ENCODE measurements at places on chromosomes 2 and 18.

DNA sequence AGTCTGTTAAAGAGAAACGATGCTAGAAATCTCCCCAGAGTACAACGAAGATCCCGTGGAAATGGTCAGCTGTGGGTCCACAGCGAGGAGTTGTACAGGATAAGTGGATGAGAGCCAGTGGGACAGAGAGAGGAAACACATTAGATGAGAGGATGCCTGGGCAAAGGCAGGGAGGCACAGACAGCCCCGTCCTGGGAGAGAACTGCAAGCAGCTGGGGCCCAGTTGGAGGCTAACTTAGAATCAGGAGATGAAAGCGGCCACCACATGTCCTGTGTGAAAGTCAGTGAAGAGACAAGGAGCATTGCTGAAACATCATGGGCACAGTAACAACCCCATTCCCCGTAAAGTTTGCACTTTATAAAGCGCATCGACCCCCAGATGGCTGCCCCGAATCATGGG lies 157.5 kb downstream of the RAPGEF4 start:
- DNase-seq = no peak

GRCh38 chr18:69963196-69963595 lies 15.5 kb upstream of the CD226 start:
- no peak for DNase-seq

DNA sequence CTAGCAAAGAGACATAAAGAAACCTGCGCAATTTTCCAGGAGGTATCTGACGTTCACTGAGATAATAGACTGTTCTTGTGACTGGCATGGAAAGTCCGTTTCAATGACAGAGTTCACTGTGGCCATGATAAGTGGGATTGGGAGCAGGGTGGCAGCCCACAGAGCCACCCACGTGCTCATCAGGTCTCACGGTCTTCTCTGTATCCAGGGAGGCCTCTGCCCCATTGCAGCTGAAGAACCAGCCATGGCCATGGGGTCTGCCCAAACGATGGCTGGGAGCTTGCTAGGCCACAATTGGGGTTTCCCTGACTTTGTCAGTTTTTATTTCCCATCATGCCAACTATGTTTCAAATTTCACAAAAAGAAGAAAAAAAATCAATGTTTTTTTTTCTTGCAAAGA lies 57.2 kb downstream of the PDCL3 start:
- no peak for DNase-seq

- peak; percentile 35 for DNase-seq
Observed at GRCh38 chr2:68282811-68283418, 30.6 kb upstream of the PPP3R1 start.

- DNase-seq = peak; percentile 73
Observed at GRCh38 chr2:102141970-102142828, at the start of gene IL1R1. IL1R1 (plus strand) TSS chr2:102142746; CDS start chr2:102157725, 14,979 bp downstream.

DNA sequence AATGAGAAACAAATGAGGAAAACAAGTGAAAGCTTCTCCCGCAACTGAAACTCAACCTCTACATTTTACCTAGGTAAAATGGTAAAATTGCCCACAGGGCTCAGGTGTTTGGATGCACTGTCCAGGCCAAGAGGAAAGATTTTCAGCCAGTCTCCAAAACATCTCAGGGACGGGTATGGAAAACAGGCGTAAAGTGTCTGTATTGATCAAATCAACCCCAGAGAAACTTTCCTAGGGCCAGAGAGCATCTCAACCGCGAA lies 361 bp upstream of the HAT1 start:
- no peak for DNase-seq

GRCh38 chr2:197708331-197708730 lies 3.2 kb downstream of the MARS2 start:
- DNase-seq = peak; percentile 16

- no peak for DNase-seq
Observed at GRCh38 chr2:64967601-64968000, 21.6 kb upstream of the SLC1A4 start.

GRCh38 chr2:38613849-38614213 lies 11.1 kb upstream of the HNRNPLL start:
- DNase-seq = no peak

DNA sequence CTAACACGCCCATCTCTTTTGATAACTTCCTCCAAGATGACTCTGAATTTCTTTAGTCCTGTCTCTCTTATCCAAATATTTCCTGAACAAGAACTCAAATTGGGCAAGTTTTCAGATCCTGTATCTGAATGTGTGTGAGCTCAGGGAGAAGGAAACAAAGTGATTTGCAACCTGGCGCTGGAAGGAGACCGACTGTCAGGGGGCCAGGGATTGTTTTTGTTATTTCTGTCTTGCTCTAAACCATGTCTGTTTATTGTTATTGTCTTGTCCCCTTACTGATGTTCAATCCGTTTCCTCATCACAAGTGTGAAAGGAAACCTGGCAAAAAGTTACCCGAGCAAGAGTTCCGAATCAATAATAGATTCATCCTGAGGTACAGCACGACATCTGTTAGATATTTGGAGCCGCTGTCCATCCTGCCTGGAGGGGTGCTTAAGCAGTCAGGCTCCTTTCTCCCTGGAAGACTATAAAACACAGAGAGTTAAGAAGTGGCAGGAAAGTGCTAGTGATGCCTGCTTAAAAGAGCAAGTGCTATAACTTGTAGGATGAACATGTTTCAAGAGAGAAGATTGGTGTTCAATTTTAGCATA lies 132.5 kb upstream of the OSR1 start:
- no peak for DNase-seq

- no peak for DNase-seq
Observed at GRCh38 chr2:17759805-17760204, 5.9 kb downstream of the GEN1 start.

GRCh38 chr2:218323526-218324472 lies 31.5 kb upstream of the TMBIM1 start:
- DNase-seq = peak; percentile 77

- no peak for DNase-seq
Observed at GRCh38 chr18:72811047-72811446, 56.7 kb downstream of the NETO1 start.

DNA sequence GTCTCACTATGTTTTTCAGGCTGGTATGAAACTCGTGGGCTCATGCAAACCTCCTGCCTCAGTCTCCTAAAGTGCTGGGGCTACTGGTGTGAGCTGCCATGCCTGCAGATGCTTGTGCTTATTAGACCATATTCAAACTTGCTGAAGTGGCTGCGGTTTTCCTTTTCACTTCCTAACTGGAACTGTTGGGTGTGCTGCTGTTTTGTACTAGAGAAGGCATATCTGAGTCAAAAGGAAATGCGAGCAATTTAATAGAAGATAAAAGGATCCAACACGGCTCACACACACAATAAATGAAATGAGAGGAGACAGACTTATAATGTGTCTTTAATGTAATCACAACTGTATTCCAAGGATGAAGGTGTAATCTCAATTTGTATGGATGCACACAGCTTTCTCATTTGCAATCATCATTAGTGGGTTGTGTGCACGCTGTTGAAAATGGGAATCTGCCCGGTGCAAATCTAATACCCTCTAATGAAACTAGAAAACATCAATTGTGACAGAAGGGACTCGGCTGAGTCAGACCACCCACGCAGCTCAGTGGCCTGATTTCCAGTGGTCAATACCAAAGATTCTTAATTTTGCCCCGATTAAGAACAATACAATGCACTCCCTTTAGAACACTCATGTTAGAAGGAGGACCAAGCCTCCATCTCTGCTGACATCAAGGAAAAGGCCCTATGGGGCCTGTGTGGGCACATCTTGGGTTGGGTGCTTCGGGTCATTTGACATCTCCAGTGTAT lies 532.7 kb downstream of the TDRD15 start:
- DNase-seq = no peak

GRCh38 chr2:567865-568638 lies 109.2 kb downstream of the TMEM18 start:
- no peak for DNase-seq

DNA sequence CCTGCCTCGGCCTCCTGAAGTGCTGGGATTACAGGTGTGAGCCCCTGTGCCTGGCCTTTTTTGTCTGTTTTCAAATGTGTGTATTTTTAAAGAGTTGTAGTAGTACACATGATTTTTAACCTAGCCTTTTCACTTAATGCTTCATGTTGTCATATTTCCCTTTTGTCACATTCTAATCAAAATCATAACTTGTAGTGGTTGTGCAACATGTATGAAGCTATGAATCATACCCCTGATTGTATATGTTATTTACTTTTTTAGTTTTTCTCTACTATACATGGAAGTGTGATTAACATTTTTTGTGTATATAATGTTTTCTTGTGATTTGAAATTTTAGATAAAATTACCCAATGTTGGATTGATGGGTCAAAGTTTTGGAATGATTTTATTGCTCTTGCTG lies 8.5 kb downstream of the GEN1 start:
- no peak for DNase-seq

DNA sequence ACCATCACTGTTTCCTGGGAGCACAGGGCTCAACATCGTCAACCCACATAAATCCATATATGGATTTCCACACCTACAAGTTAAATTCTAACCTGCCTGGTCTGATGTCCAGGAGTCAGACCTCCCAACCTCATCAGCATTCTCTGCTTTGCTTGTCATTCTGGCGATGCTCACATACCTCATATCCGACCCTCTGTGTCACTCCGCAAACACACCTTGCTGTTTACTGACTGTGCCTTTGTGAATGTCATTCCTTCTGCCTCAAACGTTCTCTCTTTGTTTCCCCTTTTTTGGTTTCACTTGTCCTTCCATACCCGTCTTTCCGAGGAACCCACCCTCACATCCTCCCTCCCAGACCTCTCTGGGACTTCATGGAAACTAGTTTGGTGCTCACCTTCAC lies 187.1 kb downstream of the ACTR3 start:
- DNase-seq = no peak

DNA sequence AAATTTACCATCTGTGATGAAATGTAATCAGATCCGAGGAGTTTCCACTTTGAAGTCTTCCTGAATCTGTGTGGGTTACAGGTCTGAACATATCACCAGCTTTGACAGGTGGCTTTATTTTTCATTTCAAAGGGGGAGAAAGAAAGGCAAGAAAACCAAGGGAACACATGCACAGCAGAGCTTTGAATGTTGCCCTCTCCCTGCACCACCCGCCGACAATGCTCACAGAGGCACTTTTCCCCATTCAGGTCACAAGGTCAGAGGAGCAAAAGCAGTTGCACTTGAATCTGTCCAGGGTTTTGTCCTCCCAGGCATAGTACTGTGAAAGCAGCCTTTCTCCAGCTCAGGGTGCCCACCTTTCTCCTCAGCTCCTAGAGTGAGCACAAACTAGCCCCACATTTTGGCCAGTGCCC lies 130.2 kb downstream of the OSR1 start:
- no peak for DNase-seq

- no peak for DNase-seq
Observed at GRCh38 chr2:231926761-231927565, 767 bp upstream of the NPPC start.

- no peak for DNase-seq
Observed at GRCh38 chr18:54813977-54814565, 14.2 kb upstream of the RAB27B start.

DNA sequence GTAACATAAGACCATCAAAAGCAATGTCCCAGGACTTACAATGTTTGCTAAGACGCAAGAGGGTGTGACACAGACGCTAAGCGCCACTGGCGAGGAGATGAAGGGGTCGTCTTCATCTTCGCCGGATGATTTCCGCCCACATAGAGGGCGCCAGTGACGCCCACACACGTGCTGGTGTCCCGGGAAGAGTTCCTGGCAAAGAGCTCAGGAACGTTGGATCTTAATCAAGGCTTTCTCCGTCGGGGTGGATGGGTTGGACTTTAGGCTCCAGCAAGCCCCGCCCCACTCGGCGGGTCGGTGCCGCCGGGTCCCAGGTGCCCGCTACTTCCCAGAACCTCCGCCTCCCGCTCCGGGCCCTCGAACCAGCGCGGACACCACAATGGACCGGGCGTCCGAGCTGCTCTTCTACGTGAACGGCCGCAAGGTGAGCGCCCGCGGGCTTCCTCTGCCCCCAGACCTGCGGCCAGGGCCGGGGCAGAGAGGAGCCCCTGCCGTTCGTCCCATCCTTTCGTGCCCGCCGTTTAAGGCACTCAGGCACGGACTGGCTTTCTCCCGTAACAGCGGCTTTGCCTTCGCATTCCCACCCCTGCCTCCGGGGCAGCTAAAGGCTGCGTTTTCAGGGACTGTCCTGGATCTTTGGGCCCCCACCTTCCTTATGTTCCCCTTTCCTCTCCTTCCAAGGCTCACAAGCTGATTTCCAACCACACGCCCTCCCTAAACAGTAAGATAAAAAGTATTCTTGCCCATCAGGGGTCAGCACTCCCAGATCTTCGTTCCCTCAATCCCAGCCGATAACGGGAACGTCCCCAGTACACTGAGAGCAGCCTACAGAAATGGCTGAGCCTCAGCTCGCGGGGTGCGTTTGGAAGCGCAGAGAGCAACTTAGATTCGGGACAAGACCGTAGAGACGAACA lies at the start of gene AOX1:
TSS of gene AOX1 (plus strand) at position 285 of the 914 bp plus-strand sequence. CDS start at position 380, 95 bp downstream.
- peak; percentile 53 for DNase-seq

GRCh38 chr18:78906066-78906465 lies 73.6 kb upstream of the SALL3 start:
- DNase-seq = no peak

DNA sequence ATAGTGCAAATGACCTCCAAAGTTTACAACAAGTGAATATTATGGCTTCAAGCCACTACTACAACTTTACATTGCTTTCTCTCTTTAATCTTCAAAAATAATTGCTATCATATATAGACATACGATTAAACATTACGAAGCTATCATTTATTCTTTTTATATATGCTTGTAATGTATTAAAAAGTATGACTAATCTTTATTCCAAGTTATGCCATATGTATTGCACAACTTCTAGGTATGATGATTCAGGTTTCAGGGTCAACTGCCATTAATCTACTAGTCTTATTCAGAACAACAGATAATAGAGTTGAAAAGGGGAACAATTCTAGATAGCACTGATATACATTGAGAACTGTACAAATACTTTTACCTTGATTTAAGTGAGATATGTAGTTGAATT lies 506.2 kb upstream of the TMEFF2 start:
- no peak for DNase-seq

GRCh38 chr2:155675920-155676319 lies 656.6 kb downstream of the NR4A2 start:
- DNase-seq = no peak

- peak; percentile 5 for DNase-seq
Observed at GRCh38 chr2:233857511-233858141, 3.3 kb upstream of the HJURP start.

- DNase-seq = no peak
Observed at GRCh38 chr18:11246495-11247300, 97.3 kb upstream of the PIEZO2 start.

DNA sequence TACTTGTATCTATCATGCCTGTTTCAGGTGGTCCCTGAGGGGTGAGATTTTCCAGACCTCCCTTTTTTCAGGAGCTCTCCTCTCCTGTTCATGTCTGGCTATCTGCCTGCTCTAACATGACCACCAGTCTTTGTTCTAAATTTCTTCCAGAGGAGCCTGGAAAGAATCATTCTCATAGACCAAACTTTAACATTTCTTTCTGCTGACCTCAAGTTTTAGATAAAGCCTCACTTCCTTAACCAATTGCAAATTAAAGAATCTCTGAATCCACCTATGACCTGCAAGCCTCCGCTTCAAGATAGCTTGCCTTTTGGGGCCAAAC lies 97.6 kb downstream of the TEX51 start:
- DNase-seq = no peak

Data from endothelial cell of umbilical vein (primary cell).